Hematopoietic multipotent progenitor cell treated with erythropoietin and hydrocortisone succinate and interleukin-3 and kit ligand, for 6 days (in vitro differentiated cells): ENCODE measurements at places on chromosomes 16 and 17.

- peak; percentile 21 for DNase-seq
Measured at GRCh38 chr16:2689968-2690801, 7.9 kb downstream of the KCTD5 start.

GRCh38 chr17:57946798-57947358 is 8.3 kb downstream of the CUEDC1 start:
- peak; percentile 65 for DNase-seq

GRCh38 chr16:53558710-53559109 is 55.7 kb upstream of the AKTIP start:
- DNase-seq, result no peak

DNA sequence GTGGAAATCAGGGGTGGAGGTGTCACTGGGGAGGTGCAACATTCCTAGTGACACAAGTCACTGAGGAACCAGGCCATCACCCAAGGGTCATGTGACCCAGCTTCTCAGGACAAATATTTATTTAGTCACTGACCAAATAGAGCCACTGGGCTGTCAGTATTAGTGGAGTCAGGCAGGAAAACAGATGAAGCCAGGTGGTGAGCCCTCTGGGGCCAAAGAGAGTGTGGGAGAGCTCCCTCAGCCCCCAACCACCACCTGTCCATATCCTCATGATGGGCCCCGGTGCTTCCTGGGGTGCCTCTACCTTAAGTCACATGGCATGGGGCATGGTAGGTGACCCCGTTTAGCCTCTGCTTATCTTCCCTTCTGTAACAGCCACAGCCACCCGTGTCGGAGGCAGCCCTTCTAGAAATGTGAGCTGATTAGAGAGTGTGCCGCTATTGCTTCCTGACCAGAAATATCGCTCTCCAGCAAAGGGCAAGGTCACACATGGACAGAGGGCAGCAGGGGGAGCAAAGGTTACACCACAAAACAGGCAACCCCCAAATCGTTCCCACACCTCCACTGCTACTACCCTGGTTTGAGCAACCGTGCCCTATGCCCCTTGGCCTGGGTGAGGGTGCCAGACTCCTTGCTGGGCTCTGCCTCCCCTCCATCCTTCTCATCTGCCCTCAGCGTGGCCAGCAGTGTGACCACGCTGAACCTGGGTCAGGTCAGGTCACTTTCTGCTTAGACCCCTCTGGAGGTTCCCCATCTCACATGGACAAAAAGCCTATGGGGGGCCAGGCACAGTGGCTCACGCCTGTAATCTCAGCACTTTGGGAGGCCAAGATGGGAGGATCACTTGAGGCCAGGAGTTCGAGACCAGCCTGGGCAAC is 8.6 kb upstream of the AKTIP start:
- no peak for DNase-seq

DNA sequence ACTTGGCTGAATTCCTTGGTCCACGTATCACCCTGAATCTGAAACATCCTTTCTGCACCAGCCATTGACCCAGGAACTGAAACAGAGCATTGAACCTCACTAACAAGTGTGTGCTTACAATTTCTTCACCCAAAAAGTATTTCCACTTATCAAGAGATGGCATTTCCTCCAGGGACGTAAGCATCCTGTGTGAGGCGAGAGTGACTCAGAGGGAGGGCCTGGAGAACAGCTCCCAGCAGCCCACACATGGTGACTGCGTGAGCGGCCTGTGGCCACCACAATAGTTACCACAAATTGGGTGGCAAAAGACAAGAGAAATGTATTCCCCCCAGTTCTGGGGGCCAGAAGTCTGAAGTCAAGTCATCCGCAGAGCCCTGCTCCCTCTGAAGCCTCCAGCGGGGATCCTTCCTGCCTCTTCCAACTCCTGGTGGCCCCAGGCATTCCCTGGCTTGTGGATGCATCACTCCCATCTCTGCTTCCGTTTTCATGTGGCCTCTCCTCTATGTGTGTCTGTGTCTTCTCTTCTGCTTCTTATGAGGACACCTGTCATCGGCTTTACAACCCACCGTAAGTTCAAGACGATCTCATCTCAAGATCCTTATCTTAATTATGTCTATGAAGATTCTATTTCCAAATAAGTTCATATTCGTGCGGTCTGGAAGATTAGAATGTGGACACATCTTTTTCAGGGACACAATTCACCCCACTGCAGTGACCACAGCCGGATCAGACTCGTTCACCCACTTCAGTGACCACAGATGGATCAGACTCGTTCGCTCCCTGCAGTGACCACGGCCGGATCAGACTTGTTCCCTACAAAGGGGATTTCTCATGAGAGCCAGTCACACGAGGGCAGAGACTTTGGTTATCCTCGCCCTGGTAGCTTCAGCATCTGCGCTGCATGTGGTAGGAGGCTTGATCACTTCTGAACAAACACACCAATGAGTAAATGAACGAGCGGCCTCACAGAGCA is 122.6 kb upstream of the FOXF1 start:
- no peak for DNase-seq

DNA sequence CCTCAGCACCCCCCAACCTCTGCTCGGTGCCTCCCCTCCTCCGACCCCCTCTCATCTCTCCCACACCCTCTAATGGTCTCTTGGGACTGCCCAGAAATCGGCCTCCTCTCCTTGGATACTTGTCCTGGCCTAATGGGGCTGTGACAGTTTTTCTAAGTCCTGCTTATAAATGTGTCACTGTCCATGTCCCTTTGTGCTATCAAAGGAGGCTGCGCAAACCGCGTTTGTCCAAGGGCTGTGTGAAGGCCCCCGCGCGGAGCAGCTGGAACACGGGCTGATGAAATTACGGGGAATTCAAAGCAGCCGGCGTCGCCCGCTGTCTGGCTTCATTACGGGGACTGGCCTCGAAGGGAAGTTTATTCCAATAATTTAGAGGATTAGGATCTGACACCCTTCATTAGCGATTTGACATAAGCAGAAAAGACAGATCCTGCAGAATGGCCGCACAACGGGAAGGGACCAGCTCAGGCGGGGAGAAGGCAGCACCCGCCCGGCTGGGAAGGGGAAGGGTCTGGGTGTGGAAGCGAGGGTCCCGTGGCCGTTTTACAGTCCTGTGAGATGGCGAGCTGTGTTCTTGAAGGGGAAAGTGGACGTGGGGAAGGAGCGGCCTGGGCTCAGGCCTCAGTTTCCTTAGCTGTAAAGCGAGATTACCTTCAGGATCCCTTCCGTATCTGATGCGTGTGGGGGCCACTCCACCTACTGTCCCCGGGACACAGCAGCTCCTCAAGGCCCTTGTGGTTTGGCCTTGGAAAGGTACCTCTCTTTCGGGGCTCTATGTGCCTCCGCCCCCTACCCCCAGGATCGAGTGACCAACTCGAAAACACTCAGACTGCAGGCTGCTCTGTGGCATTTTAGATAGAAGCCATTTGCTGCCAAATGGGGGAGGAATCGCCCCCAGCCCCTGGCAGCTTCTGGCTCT is 1.6 kb upstream of the WFIKKN2 start:
- DNase-seq, result no peak

GRCh38 chr17:46167826-46168569 is 25.2 kb downstream of the KANSL1 start:
- DNase-seq, result no peak

- no peak for DNase-seq
Measured at GRCh38 chr17:63423251-63423950, 22.7 kb downstream of the CYB561 start.

DNA sequence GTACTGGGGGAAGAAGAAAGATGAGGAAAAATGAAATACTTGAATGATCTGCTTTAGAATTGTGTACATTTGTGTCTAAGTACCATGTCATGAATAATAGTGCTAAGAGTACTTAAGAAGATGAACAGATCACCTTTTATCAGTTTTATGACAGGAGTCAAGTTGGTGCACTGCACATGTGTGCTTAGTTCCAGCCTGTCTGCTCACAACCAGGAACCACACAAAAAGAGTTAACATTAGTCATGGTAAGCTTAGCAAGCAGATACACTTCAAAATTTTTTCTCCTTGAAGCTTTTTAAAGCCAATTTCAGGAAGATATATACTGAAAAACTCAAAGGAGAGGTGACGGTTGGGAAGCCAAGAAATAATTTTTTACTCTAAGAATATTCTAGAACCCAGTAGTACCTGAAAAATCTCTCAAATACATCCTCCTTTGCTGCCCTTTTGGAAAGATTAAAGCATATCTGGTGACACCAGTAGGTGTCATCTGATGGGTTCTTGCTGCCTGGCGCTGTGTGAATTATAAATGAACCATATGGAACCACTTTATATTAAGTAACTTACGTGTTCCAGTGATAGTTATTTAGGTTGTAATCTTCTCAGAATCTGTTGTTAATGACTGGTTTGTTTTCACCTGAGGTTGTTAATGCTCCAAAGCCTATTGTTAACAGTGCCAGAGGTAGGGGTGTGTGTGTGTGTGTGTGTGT is 93.4 kb downstream of the MSI2 start:
- no peak for DNase-seq

DNA sequence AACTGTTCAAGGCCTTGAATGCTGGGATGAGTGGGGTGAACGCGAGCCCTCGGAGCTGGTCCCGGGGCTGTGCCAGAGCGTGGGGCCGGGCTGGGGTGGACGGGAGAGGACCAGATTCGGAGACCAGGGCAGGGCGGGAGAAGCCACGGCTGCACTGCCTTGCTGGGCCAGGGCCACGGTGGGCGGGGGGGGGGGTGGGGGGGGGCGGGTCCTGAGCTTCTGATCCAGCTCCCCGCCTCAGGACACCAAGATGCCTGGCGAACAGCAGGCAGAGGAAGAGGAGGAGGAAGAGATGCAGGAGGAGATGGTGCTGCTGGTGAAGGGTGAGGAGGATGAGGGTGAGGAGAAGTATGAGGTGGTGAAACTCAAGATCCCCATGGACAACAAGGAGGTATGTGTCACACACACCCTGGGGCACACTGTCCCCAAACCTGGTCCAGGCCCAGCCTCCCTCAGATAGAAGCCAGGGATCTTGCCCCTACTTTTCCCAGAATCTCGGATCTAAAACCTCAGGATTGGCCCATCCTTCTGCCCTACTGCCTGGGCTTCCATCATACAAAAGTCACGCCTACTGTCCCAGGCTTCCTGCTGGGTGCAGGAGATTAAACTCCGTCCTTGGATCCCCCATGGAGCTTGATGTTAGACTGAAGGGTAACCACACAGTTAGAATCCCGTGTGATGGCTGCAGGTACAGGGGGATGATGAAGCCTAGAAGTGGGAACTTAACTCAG is 563 bp downstream of the ZNF771 start:
- no peak for DNase-seq

DNA sequence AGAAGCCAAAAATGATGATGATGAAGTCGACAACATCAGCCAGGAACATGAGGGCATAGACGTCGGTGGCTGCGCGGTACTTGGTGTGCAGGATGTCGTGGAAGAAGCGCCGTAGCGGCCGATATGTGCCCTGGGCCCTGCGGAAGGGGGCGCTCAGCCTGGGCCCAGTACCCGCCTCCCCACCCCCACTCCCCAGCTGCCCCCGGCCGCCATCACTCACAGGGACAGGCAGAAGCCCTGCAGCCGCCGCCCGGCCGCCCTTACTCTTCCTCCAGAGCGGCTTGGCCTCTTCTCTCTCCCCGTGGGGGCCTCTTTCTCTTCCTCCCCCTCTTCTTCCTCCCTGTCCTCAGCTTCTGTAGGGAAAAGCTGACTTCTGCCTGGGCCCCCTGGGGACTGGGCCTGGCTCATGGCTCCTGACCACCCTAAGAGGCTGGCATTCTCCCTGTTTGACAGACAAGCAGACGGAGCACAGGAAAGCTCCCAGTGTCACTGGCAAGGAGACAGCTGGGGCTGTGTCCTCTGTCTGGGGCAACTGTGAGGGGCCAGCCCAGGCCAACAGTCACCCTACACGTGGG is 14.2 kb downstream of the CTU2 start:
- DNase-seq, result no peak

GRCh38 chr17:79951361-79952264 is 84.1 kb downstream of the TBC1D16 start:
- DNase-seq, result no peak

DNA sequence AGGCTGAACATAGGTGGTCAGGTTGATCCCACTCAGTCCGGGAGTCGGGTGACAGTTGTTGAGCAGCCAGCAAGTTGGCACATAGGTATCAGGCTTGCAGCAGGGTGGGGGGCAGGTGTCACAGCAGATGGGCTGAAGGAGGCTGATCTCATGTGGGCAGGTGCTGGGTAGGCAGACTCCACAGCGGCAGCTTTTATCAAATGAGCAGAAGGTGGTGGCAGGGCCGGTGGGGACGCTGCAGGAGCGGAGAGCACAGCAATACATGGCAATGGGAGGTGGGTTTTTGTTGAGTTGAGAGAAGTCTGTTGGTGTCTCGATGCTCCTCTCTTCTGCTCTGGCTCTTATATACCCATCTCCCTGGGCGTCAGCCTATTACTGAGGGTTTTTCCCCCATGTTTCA is at the start of gene KRTAP3-1:
Gene KRTAP3-1 (minus strand): TSS at position 318 of the 400 bp plus-strand sequence. CDS start 54 bp downstream, at position 264.
- DNase-seq, result no peak

DNA sequence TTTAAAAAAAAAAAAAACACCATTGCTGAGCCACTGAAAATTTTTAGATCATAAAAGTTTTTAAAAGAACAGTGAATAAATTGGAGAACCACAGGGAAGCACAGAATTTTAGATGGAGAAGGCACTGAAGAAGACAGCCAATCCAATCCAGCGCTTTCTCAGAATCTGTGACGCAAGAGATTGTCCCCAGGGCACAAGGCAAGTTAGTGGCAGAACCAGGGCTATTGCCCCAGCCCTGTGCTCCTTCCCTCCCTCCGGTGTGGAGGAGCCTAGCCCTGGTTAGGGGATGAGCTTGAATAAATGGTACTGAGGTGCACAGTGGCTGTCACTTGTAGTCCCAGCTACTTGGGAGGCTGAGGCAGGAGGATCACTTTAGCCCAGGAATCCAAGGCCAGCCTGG is 108.3 kb downstream of the ZNF423 start:
- DNase-seq, result no peak

GRCh38 chr16:85856079-85856478 is 42.9 kb upstream of the IRF8 start:
- no peak for DNase-seq

- no peak for DNase-seq
Measured at GRCh38 chr17:50133769-50134099, 3.8 kb upstream of the SAMD14 start.

GRCh38 chr16:66420396-66420795 is 6.7 kb upstream of the BEAN1 start:
- no peak for DNase-seq

GRCh38 chr16:49280841-49281371 is 732 bp downstream of the CBLN1 start:
- DNase-seq, result no peak
